Left hindlimb (tissue), 1 donor: ENCODE measurements at places on chromosomes 5 and 9.

DNA sequence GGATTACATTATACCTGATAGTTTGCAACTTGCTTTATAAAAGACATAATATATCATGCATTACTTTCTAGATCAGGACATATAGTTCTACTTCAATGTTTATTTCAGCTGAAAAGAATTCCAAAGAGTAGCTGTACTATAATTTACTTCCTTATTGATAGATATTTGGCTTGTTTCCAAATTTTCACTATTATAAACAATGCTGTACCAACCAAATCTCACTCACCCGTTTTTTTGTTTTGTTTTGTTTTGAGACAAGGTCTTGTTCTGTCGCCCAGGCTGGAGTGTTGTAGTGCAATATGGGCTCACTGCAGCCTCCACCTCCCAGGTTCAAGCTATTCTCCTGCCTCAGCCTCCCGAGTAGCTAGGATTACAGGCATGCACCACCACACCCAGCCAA lies 132.7 kb downstream of the GNAQ start:
- no peak for DNase-seq

DNA sequence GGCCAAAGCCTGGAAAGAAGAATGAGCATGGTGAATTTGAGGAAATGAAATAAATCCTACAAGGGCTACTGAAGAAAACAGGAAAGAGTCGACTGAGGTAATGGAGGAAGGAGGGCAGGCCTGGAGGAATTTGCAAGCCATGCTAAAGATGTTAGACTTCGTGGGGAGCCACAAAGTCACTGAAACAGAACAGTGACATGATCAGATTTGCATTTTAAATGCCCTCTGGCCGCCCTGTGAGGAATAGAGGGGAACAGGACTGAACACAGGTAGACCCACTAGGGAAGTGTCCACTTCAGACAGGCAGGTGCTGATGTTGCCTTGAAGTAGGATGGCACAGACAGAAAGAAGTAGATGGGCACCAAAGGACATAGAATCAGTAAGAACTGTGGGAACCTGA lies 42.8 kb upstream of the RLN1 start:
- DNase-seq: no peak

GRCh38 chr9:116066221-116066620 lies 87.4 kb upstream of the PAPPA start:
- no peak for DNase-seq

DNA sequence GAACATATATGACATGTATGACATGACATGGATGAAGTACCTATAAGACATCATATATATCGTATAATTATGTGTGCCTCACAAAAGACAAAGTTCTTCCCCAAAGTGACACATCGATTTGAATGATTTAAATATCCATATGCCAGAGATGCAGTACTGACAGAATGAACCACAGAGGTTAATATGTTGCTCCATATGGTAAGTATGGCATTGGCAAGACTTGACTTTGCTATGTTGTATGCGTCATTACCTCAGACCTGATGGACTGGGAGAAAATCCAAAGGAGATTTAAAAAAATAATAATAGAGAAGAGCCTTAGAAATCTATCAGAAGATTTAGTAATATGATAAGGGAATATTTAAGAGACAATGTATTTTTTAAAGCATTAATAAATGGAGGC lies 263.2 kb downstream of the PJA2 start:
- no peak for DNase-seq

DNA sequence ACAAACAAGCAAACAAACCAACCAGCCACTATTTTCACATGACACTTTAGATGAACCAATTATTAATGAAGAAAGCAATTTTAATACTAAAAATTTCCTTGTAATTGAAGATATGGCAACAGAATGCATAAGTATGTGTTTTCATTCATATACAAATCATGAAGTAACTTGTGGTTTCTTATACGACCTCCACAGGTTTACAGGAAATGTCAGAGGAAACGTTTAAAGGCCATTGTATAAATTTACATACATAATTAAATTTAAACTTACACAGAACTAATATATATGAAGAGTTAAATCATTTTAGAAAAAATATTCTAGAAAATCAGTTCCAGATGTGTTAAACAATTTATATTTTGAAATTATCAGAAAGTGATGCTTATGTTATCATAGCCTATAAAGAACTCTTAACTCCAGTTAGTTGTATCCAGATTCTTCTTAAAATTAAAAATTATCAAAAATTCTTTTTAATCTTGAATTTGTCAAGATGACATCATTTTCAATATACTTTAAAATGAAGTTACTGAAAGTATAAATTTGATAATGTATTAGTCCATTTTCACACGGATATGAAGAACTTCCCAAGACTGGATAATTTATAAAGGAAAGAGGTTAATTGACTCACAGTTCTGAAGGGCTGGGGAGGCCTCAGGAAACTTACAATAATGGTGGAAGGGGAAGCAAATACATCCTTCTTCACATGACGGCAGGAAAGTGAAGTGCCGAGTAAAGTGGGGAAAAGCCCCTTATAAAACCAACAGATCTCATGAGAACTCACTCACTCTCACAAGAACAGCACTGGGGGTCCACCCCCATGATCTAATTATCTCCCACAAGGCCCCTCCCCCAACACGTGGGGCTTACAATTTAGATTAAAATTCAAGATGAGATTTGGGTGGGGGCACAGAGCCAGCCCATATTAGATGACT lies 192.0 kb downstream of the PIK3R1 start:
- no peak for DNase-seq

DNA sequence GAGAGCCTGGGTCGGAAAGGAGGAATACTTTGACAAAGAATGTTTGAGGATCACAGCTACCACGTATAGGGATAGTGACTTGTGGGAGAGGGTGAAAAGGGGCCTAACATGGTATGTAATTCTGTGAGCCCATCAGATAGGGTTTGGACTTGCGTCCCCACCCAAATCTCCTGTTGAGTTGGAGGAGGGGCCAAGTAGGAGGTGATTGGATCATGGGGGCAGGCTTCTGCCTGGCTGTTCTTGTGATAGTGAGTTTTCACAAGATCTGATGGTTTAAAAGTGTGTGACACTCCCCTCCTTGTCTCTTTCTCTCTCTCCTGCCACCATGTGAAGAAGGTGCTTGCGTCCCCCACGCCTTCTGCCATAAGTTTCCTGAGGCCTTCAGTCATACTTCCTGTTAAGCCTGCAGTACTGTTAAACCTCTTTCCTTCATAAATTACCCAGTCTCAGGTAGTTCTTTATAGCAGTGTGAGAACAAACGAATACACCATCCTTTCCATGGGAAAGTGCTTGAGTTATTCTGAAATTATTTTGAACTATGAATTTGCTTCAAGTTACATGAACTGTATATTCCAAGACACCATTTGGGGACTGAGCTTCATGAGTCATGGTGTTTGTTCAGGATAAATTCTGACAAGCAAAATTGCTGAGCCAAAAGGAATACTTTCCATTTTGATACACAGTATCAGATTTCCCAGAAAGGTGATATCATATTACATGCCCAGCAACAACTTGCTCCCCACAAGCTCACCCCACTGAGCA lies 68.8 kb upstream of the SSBP2 start:
- DNase-seq: no peak

DNA sequence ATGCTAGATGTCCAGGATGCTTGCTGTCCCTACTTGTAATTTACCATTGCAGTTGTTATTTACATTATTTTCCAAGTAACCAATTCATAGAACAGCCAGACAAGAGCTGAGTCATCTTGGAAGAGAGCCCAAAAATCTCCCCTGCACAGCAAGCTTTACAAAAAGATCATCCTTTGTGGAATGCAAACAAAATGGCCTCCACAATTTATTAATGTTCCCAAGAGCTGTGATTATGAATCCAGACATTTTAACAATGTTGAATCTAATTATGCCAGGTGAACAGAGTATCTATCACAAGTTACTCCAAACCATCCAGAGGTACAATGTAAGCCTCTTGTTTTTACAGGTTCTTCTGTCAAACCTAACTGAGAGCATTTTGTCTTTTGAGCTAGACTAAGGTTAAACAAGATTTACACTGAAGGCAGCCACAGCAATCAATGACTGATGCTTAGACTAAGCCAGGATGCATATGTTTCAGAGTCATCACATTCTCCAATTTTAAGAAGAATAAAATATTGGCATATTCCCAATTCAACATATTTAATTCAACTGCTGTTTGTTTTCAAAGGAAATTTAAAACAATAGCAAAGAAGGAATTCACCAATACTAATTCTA lies 95.3 kb upstream of the SLC12A2 start:
- DNase-seq: no peak

- no peak for DNase-seq
Observed at GRCh38 chr9:23658376-23659258, 167.4 kb downstream of the ELAVL2 start.

DNA sequence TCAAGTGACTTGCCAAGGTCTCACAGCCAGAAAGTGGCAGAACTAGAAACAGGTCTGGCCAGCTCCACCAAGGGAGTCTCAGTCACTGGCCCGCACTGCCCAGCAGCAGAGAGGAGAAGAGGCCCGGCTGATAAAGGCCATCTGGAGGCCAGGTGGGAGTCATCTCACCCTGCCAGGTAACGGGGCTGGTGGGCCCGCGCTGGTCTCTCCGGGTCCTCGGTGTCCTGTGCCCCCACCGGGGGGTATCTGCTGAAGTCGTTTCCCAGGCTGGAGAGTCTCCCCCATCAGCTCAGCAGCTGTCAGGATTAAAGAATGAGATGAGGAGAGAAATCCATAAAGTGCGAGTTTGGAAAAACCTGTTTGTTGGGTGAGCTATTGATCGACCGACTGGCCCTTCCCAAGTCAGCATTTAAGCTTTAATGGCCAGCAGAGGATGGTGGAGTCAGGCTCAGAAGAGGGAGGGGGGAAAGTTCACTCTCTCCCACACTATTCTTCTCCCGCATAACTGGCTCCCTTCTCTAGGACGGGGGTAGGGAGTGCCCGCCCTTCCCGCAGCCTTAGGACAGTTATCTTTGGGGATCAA lies 30.3 kb downstream of the LMX1B start:
- DNase-seq: no peak

DNA sequence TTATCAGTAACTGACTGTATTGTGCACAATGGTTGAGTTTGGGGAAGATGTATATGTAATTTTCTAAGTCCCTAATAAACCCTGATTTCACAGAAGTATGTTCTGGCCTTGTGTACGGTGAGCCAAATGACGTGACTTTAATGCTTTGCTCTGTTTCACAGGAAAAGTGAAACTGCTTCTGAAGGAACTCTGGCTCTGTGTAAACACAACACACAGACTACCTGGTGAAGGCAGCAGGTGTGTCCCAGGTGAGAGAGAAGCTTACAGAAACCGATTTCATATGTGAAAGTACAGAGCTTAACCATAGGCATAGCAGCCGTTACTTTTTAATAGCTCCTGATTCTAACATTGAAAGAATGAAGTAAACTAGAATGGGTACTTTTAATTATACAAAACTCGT lies 31.9 kb downstream of the ICE1 start:
- DNase-seq: no peak

DNA sequence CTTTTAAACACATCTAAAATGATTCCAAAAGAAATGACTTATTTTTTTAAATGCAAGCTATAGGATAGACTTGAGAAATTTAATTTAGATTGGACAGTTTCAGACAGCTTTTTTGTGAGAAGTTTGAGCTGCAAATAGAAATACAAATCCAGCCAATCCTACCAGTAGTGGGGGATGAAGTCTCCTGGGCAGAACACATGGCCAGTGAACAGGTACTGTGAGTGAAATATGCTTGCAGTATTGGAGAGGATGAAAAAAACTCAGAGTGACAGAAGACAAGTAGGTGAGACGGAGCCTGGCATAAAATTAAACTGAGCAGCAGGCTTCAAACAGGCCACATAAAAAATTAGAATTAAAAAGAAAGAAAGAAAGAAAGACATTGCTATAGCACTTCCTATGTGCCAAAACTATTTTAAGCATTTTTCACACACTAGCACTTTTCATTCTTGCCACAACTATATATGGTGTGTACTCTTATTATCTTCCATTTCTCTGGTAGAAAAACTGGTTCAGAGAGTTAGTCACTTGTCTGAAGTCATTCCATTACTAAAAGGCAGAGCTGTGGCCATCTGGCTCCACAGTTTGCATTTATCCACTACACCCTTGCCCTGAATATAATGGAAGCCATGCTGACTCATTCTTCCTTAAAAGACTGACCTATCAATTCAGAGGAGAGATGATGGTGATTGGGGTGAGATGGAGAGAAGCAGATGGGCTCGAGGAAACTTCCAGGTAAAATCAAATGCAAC lies 310.2 kb upstream of the CTNND2 start:
- DNase-seq: no peak

DNA sequence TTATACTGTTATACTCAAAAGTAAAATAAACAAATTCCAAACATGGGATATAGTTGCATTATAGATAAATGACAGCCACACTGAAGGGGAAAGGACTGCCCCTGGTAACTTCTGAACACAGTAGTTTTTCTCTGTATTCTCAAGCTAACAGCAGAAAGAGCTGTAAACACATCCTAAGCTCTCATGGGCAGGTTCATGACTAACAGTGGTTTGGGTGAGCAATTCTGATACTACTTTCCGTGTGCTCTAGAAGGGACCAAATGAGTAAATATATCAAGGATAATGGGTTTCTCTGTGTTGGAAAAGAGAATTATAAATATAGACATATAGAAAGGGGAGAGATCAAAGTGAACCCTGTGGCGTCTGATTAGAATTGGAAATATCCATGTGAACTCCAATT lies 2.2 kb upstream of the LCN6 start:
- no peak for DNase-seq

- no peak for DNase-seq
Observed at GRCh38 chr5:111694133-111694532, 62.9 kb downstream of the NREP start.

DNA sequence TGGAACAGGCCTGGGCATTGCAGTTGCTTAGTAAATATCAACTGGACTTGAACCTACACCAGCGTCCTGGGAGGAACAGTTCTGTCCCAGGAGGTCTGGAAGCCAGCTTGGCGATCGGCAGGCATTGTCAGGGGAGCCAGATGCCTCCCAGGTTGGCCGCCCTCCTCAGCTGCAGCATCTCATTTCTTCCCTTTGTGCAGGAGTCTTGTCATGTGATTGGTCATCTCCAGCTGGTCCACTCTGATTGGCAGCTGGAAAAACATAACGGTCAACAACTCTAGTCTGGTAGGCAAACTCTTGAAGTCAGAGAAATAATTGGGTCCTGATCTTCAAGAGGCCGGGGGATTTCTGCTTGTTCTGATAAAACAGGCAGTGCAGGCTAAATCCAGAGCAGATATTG lies 29.6 kb upstream of the NCS1 start:
- no peak for DNase-seq

DNA sequence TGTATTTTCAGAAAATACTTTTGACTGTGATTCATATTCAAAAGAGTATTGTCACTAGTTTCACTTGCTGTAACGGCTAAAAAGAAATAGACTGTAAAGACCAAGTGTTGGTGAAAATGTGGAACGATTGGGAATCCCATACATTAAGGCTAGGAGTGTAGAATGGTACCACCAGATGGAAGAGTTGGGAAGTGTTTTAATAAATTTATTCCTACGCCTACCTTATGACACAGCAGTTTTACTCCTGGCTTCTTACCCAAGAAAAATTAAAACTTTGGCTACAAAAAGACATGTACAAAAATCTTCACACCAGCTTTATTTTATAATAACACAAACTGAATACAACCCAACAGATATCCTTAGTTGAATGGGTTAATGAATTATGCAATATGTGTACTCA lies 256.2 kb downstream of the TAF11L14 start:
- DNase-seq: no peak

GRCh38 chr5:131377346-131377745 lies 113.5 kb downstream of the CDC42SE2 start:
- DNase-seq: no peak

- DNase-seq: no peak
Observed at GRCh38 chr9:1591310-1591709, 423.8 kb upstream of the SMARCA2 start.

- no peak for DNase-seq
Observed at GRCh38 chr5:170292179-170293104, 5.1 kb downstream of the LCP2 start.
